ENCODE measurements at places on chromosomes 12 and 14. TPM values are rescaled to one million over a fixed set of nuclear protein-coding genes. Genes with fewer than 3 reads are reported as not detected.

GLI1 gene
- 0.86 TPM for total RNA-seq

SLC25A21 gene
- total RNA-seq: not detected

GNG2 gene
- 253 TPM for total RNA-seq

PDZRN4 gene
- not detected for total RNA-seq

KRT72 gene
- 0.67 TPM for total RNA-seq

CD69 gene
- total RNA-seq: 116 TPM

TTC9 gene
- total RNA-seq: 16.6 TPM

RND1 gene
- 4.9 TPM for total RNA-seq

FAM90A1 gene
- total RNA-seq: not detected

INHBC gene
- total RNA-seq: not detected

NPAS3 gene
- total RNA-seq: not detected

CHGA gene
- not detected for total RNA-seq

CBLN3 gene
- total RNA-seq: 3.2 TPM

SLC15A4 gene
- total RNA-seq: 21.4 TPM

HELB gene
- 35.8 TPM for total RNA-seq

MANSC1 gene
- total RNA-seq: not detected

AHNAK2 gene
- total RNA-seq: 0.06 TPM

LMNTD1 gene
- not detected for total RNA-seq

P2RX7 gene
- 6.6 TPM for total RNA-seq

PAH gene
- total RNA-seq: not detected

LRRK2 gene
- 0.40 TPM for total RNA-seq

TMEM229B gene
- total RNA-seq: 20.9 TPM

CPM gene
- 1.2 TPM for total RNA-seq

MGP gene
- total RNA-seq: 0.44 TPM

DHRS2 gene
- not detected for total RNA-seq

RNF41 gene
- 38.1 TPM for total RNA-seq

SSTR1 gene
- total RNA-seq: not detected

SLC38A4 gene
- not detected for total RNA-seq

LARP4 gene
- 40.6 TPM for total RNA-seq

ANO2 gene
- total RNA-seq: not detected
